ENCODE measurements at places on chromosomes 7 and 10. TPM values are rescaled to one million over a fixed set of nuclear protein-coding genes. Genes with fewer than 3 reads are reported as not detected.

- no peaks in the 10 kb centered on the region for H3K27me3 ChIP-seq
- DNase-seq, result no peak
- no peak overlapping the region for H3K4me3 ChIP-seq
- no peaks in the 10 kb centered on the region for H3K4me1 ChIP-seq
- H3K27ac ChIP-seq, result no peak overlapping the region
- H3K36me3 ChIP-seq, result peaks cover 6% of the 10 kb centered on the region
Measured at GRCh38 chr7:102456327-102456726, 8.3 kb downstream of the ALKBH4 start.

DNA sequence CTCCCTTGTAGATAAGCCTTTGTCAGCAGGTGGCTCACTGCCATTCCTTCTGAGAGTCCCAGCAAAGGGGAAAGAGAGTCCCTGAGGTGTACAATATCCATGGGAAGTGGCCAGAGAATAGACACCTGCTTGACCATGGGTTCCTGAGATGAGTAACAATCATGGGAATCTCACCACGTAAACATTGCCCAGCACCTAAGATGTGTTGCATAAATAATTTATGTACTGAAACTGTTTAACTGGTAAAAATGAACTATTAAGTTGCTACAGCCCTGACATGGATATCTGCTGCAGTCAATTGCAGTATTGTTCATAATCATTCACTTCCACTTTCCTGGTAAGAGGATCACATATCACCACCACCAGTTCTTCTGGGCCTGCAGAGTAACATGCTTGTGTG lies 123.8 kb upstream of the INHBA start:
- no peak overlapping the region for H3K4me3 ChIP-seq
- H3K4me1 ChIP-seq, result no peaks in the 10 kb centered on the region
- H3K36me3 ChIP-seq, result no peaks in the 10 kb centered on the region
- DNase-seq, result no peak
- H3K27ac ChIP-seq, result no peak overlapping the region

GRCh38 chr10:70283445-70284399 lies at the start of gene NPFFR1:
Gene NPFFR1, minus strand, starts transcription at chr10:70284004. Its CDS starts 328 bp downstream, at chr10:70283676.
- H3K36me3 ChIP-seq, result no peaks in the 10 kb centered on the region
- DNase-seq, result no peak
- peaks cover 66% of the 10 kb centered on the region for H3K27me3 ChIP-seq
- H3K27ac ChIP-seq, result no peak within 1 kb of the TSS
- H3K4me3 ChIP-seq, result no peak within 1 kb of the TSS
- H3K4me1 ChIP-seq, result peaks cover 5% of the 10 kb centered on the region

GRCh38 chr7:50626286-50626685 lies 61.1 kb upstream of the DDC start:
- H3K4me3 ChIP-seq, result no peak overlapping the region
- H3K27ac ChIP-seq, result no peak overlapping the region
- no peaks in the 10 kb centered on the region for H3K36me3 ChIP-seq

ITIH5 gene
- total RNA-seq, result not detected

CYP2C9 gene
- total RNA-seq, result not detected
